HFFc6 (cell line): ENCODE measurements at places on chromosomes 1 and 21.

- no peak for DNase-seq
Measured at GRCh38 chr1:155078469-155079209, at the start of gene EFNA3. TSS of gene EFNA3 (plus strand) at chr1:155078837. CDS start at chr1:155078942, 105 bp downstream.

DNA sequence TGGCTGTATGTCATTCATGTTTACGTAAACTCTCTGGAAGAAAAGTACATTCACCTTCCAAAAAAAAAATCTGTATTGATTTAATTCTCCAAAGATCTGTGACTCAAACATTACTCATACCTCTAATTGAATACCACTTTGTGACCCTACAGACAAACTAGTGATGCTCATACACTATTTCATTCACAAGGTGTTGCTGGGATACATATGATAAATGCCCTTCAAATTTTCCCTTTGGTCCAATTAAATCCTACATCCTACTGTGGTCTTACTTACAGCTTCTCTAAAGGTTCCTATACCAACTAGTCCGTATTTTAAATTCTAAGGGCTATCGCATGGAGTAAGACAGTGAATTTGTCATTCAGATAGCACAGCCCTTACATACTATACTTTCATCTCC lies 26.8 kb upstream of the CADM3 start:
- DNase-seq = no peak

DNA sequence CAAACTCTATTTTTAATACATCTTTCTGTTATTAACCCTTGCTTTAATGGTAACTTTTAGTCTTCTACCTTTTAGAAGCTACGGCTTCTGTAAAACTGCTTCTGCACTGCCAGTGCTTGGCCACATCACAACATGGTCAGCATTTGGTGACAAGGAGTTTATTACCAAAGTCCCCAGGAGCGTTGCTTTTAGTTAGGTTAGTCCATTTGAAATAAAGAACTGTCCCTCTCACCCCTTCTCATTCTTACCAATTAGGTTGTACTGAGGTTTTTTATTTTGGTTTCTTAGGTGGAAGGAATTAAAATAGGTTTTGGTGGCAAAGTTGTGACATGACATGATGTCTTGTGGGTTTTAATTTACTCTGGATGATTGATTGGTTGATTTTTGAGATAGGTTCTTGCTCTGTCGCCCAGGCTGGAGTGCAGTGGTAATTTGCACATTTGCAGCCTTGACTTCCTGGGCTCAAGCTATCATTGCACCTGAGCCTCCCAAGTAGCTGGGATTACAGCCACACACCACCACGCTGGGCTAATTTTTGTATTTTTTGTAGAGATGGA lies 39.2 kb downstream of the SPEN start:
- no peak for DNase-seq

DNA sequence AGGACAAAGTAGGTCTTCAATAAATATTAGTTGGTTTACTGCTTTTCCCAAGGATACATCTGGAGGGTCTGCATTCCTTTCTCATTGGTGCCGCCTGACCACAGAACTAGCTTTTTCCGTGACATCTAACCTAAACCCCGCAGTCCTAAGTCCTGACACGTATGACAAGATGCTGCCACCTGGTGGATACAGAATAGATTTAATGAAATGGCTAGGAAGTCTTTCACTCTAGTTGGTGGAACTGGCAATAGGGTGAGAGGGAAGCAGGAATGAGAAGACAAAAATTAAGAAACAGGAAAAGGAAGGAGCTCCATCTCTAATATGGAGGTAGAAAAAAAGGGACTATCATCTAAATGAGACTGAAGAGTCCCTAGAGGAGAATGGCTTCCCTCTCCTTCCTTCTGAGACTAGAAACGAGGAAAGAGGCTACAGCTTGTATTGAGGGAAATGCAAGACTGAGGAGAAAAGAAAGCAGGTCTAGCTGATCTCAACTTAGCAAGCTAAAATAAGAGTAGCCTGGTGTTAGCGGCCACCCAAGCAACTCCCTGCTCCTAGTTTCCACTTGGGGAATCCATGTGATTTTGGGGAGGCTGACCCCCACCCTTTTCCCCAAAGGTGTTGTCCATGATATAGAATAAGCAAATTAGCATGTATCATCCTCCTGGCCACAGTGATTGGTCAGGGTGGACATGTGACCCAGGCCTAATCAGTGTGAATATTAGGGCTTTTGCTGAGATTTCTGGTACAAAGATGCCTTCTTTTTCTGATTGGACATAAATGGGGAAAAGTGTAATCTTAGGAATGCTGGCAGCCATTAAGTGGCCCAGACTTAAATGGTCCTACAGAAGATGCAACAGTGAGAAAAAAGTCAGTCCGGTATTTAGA lies 5.9 kb downstream of the RFX5 start:
- peak; percentile 79 for DNase-seq

- DNase-seq = peak; percentile 41
Measured at GRCh38 chr1:9249534-9250410, 15.2 kb downstream of the H6PD start.

GRCh38 chr1:106700211-106700610 lies 356.3 kb upstream of the PRMT6 start:
- no peak for DNase-seq

- no peak for DNase-seq
Measured at GRCh38 chr1:225319871-225320270, 108.0 kb downstream of the LBR start.

DNA sequence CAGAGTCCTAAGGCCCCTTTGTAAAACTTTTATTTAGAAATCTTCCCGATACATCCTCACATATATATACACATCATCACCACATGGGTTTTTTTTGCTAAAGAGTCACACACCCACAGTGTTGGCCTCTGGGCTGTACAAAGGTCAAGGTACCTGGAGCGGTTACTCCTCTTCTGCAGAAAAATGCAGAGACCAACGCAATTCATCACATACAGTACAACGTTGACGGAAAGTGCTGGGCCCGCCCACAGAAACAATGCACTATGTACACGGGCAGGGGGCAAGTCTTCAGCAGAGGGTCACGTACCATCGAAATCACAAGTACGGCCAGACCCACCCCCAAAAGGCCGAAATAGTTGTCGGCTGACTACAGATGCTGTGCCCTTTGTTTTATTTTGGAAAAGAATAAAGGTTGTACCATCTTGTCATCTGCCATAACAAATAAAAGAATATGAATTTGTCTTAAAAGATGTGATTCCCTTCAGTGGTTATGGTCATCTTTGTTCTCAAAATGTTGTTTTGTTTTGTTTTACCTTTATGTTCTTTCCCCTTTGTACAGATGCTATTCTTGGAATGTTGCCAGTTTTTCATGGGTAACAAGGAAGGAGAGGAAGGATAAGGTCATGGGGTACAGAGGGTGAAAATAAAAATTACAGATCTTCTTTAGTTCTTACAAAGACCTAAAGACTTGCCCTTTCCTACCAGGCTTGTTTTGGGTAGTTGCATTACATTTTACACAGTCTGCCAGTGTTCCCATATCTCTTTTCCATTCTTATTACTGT lies 15.6 kb downstream of the TAL1 start:
- no peak for DNase-seq

GRCh38 chr1:90799326-90799725 lies 82.2 kb upstream of the BARHL2 start:
- no peak for DNase-seq

- DNase-seq = no peak
Measured at GRCh38 chr1:234936612-234937389, 191.8 kb downstream of the TOMM20 start.

DNA sequence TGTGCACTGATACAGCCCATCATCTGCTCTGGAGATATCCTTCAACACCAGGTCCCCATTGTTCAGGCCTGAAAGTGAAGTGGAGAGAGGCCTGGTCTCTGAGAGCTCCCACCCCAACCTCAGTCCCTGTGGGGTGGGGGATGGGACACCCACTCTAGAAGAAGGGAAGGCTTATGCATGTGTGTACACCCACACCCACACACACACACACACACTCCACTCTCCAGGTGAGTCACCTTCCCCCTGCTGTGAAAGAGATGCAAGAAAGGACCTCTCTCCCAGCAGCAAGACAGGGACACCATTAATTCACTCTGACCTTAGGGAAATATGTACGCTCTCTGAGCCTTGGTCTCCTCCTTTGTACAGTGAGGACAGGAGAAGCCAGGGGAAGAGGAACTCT lies 5.9 kb downstream of the VSIG8 start:
- DNase-seq = no peak

DNA sequence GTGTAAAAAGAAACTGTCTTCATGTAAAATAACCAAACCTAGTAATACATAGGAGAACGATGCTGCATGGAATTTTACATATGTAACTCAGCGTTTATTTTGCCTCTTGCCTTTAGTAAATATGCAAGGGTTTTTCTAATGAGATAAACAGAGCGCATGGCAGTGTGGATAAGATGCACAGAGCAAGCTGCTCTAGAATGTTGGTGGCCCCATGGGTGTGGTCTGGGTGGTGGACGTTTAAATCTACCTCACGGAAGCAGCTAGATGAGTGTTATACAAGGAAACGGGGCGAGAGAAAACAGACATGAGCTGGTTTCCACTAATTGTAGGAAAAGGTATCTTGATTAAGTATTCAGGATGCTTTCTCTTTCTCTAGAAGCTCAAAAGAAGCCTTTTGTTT lies 205.9 kb downstream of the DSCAM start:
- DNase-seq = no peak

DNA sequence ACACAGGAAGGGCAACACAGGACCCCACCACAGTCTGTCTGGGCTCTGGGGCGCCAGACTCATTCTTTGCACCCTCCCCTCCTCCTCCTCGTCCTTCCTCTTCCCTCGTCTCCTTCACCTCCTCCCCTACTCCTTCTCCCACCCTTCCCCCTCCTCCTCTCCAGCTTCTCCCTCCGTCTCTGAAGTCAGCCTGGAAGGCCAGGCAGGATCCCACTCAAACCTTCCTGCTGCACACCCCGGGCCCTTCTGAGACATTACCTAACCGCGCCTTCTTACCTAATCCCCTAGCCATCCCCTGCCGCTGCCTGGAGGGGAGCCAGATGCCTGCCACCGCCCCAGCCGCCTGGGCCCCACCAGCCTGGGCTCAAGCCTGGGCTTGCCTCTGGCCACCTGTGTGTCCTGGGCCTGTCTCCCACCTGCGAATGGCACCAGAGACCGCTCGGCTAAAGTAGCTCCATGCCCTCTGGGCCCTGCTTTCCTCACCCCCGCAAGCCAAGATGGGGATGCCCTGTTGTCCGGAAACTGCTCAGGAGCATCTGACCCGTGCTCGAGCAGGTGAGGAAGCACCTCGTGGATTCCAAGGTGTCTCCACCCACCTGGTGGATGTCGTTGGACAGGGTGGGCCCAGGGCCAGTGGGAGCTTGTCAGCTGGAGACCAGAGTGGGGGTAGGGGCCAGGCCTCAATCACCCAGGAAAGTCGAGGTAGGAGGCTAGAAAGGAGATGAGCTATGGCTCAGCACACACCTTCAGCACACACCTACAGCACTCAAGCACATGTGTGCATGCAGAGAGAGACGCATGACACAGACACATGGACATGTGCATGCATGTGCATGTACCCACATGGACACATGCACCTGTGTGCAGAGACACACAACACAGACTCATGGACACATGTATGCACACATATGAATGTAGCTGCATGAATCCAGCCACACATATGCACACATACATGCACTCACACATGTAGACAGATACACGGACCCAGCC lies 31.9 kb downstream of the WNT9A start:
- DNase-seq = no peak

GRCh38 chr21:14308234-14308633 lies 74.7 kb downstream of the HSPA13 start:
- DNase-seq = no peak

DNA sequence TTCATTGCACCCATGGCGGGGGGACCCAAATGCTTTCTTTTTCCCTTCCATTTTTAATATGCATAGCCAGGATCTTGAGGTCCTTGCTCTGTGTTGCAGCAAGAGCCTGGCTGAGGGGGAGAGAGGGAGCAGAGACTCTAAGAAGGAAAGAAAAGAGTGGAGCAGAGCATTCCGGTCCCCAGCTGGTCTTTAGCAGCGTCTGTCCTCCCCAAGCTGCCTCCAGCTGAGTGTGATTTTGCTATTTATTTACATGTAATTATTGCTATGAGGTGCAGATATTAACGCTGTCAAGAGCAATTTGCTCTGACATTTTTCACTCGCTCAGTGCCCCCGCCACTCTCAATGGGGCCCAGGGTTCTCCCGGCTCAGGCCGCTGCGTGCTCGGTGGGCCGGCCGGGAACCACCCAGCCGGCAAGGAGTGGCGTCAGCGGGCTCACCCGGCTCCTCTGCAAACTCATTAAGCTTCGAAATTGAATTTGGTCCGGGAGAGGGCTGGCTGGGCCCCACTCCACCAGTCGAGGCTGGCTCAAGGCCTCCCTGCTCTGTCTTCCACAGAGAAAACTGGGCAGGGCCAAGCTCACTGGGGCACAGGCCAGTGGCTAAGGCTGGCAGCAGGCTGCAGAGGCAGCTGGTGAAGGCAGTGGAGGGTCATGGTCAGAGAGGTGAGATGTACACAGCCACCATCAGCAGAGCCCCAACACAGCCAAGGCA lies 93.2 kb downstream of the PAX7 start:
- DNase-seq = no peak

DNA sequence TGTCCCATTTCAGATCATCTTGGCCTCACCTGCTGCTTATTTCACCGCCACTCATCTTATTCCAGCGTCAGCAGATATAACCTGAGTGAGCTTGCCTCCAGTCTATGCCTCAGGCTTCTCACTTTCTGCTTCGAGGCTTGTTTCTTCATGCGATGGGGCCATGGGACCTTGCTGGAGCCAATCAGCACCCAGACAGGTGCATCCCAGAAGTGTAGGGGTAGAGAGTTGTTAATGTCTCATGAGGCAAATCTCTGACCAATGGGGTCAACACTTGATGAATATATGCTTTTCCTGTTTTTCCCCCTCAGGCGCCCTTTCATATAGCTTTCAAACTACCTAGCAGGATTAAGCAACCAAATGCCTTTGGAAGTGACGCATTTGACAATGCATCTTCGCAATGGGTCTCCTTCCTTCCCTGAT lies 935 bp upstream of the YIPF1 start:
- no peak for DNase-seq

GRCh38 chr21:37324558-37324957 lies 42.0 kb upstream of the DYRK1A start:
- no peak for DNase-seq

DNA sequence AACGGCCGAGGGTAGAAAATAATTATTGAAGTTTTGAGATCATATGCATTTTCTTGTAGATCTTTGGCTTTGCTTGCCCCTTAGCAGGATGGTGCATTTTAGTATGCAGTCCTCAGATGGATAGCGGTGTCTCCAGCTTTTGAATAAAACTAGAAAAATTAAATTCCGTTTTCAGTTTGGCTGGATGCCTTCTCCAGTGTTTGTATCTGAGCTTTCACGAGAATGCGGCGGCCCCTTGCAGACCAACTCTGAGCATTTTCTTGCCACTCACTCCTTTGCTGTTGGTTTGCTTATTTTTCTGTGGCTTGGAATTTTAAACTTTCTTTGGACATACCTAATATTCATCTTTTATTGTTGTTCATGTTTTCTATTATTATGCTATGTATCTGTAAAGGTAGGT lies 192.6 kb downstream of the NFIA start:
- no peak for DNase-seq
